ENCODE measurements at places on chromosomes 3 and 15.

- no peak for DNase-seq
These were observed 59.8 kb downstream of the EXOG start for GRCh38 chr3:38555926-38556325.

- DNase-seq: no peak
These were observed 435.0 kb downstream of the CNTN6 start for GRCh38 chr3:1527786-1528185.

DNA sequence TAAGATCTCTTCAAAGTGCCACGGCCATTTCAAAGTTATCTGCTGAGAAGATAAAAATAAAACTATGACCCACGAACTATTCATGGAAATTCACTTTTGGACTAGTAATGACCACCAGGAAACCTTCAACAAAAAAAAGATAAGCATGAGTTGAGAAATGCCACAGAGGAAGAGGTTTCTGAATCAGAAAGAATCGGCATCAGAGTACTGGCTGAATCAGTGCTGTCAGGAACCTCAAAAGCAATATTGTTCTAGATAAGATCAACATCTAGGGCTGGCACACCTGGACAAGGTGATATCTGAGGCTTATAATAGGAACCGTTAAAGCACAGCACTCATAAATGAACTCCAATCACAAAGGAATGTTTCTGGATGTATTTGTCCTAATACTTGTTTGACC, 72.7 kb downstream of the PEAK1 start:
- no peak for DNase-seq

GRCh38 chr3:157394411-157394810, 42.2 kb upstream of the PTX3 start:
- DNase-seq: no peak

DNA sequence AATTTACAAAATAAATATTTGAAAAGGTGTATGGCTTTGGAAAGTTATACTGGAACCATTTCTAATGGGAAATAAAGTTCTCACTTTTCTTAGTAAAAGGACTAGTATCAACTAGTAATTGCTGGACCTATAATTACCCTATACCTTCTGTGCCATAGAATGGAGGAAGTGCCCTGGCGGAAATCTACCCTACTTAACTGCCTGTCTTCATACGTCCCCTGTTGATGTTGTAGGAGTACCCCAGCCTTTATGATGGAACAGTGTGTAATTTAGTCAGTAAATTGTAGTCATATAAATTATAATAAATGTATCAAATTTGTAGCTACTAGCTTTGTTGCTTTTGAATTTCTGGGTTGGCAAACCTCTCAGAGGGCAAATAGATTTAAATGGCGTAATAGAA, 149.9 kb downstream of the LPP start:
- no peak for DNase-seq

- no peak for DNase-seq
These were observed 481.2 kb downstream of the OTOL1 start for GRCh38 chr3:161977850-161978249.

GRCh38 chr3:9749296-9749644, 482 bp upstream of the OGG1 start:
- DNase-seq: no peak
